ENCODE measurements at places on chromosomes 12 and 14.

DNA sequence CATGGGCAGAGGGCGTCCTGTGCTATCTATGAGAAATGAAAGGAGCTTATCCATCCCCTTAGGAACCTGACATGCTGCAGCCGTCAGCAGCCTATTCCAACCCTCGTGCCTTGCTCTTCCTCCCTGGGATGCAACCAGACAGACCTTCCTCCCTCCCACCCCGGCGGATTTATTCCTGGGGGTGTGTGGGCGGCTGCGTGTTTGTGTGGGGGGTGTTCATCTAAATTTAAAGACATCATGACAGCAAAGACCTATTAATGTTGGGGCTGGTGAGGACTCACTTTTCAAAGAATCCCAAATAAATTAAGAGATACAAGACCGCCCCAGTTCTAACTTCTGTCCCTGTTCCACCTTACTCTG lies 52.0 kb downstream of the WSCD2 start:
- DNase-seq: no peak

DNA sequence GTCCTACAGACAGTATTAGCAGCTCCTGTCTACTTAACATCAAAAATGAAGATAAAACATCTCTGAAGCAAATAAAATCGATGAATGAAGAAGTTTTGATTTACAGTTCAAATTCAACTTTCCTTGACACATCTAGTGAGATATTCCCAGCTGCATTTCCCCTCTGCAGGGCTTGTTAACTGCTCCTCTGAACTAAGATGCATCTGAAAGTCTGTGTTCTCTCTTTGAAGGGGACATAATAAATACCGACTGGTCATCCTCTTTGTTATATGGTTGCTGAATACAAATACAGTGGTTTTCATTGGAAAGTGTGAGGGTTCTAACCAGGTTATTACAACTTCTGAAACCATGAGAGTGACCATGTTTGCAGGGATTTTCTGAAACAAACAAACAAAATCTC lies 266.4 kb upstream of the SLC16A7 start:
- DNase-seq: no peak

DNA sequence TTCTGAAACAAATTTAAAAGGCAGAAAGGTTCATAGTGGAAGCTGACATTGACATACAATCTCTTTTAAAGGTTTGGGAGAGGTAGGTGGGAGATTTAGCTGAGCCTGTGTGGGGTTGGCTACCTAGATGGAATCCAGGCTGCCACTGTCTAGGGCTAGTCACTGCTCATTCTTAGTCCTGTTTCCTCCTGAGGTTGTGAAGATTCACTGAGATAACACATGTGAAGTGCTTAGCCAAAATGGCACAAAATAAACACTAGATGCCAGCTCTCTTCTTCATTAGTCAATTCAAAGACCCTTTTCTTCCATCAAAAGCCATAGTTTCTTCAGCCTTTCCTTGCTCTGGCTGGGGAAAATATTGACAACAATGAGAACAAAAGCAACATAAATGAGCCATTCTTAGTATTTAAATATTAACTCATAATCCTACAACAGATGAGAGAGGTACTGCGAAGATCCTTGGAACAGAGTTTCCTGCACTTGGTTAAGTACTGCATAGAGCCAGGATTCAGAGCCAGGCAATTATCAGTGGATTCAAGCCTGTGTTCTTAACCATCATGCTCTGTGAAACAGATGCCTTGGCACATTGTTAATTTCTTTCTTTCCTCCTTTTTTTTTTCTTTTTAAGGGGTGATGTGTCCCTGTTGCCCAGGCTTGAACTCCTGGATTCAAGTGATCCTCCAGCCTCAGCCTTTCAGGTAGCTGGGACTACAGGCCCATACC lies 3.5 kb downstream of the MYF6 start:
- no peak for DNase-seq

DNA sequence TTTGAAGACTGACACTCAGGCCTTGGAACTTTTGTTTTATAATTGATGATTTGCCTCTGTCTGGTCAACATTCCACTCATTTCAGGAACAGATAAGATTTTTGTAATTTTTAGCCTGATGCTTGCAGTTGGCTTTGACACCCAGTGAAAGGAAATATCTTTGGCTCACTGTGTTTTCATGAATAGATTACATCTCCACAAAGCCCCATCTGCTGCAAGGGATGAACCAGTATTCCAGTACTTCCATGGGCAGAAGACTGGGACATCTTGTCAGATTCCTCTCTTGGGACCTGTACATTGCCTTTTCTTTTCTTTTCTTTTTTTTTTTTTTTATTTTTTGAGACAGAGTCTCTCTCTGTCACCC lies 28.4 kb downstream of the GSG1 start:
- DNase-seq: no peak

- no peak for DNase-seq
Observed at GRCh38 chr12:29155079-29155478, 6.0 kb downstream of the FAR2 start.

- no peak for DNase-seq
Observed at GRCh38 chr14:102508410-102508773, 1.2 kb downstream of the ANKRD9 start.

DNA sequence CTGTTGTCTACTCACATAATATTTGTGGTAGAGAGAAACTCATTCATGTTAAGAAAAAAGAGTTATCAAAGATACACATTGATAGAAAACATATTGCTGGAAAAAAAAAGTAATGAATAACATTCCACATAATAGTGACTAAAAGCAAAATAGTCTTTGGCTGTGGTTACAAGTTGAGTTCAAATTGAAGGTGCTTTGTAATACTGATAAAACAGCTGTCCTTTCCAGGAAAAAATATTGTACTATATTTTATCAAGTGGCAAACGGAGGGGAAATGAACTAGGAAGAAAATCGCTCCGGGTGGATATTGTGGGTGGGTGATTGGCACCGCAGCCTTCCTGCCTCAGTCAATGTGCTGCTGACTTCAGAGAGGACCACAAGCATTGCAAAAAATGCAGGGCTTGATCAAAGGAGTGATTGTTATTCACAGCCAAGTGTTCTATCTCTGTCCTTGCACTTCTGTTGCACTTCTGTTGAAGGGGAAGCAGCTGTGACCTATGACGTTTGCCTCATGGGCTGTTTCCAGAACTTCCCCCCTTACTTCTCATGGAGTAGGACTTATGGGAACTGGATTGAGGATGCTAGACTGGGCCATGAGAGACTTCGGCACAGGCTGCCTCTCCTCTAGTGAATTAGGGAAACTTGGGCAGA lies 114.4 kb downstream of the VRK1 start:
- DNase-seq: no peak
